Thyroid gland (tissue), 4 donors: ENCODE measurements at places on chromosomes 3 and 15.

DNA sequence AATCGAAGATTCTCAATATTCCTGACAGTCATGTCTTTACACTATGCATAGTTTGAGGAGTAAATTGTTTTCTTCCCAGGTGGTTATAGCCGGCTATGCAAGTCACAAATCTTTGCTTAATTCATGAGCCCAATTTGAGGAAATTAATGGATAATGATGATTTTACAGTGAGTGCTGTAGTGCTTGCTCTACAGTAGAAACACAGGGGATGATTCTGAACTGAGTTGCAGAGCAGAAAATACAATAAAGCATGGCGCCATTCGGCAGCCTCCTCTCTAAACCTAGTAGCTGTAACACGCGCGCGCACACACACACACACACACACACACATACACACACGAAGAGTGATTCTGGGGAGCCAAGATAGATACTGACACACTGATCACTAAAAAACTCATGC, 181.7 kb upstream of the DPH6 start:
- DNase-seq: no peak

DNA sequence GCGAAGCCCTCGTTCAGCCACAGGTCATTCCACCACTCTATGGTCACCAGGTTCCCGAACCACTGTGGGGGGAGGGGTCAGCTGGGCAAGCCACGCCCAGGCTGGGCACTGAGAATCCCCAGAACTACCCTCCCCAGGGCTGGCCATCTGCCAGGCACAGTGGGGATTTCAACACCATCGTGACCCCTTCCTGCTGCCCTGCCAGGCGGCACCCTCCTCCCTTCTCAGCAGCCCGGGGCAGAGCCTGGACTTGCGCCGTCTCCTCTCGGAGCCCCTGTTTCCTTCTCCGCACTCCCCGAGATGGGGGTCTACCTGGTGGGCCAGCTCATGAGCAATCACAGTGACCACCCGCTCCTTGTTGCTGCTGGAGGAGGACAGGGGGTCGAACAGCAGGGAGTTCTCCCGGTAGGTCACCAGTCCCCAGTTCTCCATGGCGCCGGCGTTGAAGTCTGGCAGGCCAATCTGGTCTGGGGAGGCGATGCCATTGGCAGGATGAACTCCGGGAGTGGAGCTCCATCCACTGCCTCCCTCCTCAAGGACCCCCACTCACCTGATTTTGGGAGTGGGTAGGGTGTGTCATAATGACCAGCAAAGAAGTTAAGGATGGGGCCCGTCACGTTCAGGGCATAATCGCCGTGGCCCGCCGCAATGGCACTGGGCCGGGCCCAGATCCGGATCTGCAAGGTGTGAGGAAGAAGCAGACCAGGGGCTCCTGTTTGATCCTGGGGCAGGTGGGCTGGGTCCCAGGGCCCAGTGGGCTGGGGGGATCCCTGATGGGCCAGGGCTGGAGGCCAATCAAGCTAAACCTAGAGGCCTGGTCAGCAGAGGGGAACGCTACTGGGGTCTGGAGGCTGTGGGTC, 10.5 kb downstream of the ANPEP start:
- no peak for DNase-seq

GRCh38 chr15:69782809-69783208, 314.9 kb downstream of the TLE3 start:
- DNase-seq: no peak

DNA sequence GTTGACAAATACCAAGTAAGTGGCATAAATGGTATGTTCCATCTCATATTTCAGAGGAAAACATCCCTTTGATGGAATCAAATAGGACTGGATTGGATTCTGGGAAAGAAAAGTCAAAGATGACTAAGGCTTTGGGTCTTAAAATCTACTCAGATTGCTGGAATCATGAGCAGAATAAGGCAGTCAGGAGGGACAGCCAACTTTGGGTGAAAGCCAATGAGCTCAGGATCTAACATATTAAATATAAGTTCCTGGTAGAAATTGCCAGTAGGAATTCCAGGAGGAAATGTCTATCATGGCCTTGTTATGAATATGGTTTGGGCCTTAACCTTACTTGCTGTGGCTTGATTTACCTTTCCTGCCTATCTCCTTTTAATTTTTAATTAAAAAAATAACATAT, 55.3 kb downstream of the ISL2 start:
- DNase-seq: no peak
